ENCODE measurements at places on chromosomes 3 and 15.

GRCh38 chr3:38210141-38210757 lies 44.9 kb downstream of the OXSR1 start:
- no peak for DNase-seq

DNA sequence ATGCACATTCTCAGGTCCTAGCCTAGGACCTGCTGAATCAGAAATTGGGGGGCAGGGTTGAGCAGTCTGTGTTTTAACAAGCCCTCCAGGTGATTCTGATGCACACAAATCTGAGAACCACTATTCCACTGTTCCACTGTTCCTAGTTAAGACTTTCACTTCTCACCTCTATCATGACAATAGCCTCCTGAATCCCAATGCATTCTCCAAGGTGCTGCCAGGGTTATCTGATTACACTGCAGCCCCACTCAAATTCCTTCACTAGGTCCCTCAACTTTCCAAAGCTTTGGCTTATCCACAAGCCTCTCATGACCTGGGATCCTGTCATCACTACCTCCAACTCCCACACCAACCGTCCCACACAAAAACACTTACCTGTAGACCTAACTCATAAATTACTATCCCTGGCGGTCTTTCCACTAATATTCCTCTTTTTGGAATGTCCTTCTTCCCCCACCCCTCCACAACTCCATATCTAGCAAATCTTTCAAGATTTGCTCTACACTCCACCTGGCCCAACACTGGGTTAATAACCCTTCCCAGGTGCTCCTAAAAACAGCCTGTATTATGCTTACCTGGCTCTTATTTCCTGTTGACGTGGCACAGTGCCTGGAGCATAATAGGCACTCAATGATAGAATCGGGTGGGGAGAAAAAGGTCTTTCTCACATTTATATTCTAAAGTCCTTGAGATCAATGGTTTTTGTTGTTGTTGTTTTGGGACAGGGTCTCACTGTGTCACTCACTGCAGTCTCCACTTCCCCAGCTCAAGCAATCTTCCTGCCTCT lies 27.2 kb downstream of the TBL1XR1 start:
- no peak for DNase-seq

DNA sequence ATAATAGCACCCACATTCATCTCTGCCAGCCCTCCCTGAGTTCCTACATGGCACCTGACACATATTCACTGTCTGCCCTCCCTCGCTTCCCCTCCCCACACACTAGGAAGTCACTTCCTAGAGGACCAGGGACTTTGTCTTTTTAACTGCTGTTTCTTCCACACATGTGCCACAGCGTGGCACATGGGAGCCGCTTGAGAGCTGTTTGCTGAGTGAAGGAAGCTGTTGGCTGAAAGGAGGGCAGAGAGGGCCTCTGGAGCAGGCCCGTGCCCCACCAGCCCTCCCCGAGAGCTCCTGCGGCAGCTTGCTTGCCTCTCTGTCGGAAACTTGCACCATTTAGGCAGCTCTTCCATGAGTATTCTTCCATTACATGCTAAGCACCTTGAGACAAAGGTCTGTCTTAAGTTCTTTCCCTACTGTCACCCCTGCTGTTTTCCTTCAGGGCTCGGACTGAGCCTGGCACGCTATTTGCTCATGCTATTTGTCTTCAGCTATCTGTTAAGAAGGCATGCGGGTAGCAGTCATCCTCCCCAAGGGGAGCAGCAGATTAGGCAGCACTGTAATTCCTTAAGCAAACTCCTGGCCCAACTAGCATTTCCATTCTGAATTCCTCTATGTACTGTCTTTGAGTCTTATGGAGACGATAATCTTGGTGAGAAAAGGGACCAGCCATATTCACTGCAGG lies 72.2 kb downstream of the CACNA1D start:
- DNase-seq, result no peak

DNA sequence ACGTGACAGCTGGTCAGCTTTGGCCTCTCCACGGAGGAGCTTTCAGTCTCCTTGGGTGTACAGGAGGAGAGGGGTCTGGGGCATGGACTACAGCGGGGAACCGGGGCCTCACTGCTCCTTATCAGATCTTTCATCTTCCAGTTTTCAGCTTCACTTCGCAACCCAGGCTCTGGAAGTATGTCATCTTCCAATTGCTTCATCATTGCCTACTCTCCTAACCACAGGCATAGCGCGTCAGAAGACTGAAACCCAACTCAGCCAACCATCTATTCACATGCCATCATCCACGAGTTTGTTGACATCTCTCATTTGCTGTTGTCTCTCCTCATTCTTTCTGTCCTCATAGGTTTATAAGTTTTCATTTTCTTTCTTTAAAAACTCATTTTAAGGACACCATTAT lies 119.5 kb downstream of the MYLK start:
- no peak for DNase-seq

DNA sequence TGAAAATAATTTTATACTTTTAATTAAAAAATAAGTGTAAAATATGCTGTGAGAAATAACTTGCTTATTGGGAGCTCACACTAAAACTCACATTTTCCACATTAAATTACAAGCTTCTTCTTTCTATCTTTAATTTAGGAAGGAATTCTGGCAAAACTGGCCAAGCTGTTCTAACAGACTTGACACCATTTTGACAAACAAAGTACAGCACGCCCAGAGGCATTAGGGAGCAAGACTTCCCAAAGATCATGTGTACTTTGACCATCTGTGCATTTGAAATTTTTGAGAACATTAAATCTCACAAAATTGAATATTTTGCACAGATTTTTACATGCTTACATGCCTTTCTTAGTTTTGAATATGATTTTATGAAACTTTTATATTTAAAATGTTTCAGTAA lies 1288.4 kb upstream of the CADM2 start:
- no peak for DNase-seq

DNA sequence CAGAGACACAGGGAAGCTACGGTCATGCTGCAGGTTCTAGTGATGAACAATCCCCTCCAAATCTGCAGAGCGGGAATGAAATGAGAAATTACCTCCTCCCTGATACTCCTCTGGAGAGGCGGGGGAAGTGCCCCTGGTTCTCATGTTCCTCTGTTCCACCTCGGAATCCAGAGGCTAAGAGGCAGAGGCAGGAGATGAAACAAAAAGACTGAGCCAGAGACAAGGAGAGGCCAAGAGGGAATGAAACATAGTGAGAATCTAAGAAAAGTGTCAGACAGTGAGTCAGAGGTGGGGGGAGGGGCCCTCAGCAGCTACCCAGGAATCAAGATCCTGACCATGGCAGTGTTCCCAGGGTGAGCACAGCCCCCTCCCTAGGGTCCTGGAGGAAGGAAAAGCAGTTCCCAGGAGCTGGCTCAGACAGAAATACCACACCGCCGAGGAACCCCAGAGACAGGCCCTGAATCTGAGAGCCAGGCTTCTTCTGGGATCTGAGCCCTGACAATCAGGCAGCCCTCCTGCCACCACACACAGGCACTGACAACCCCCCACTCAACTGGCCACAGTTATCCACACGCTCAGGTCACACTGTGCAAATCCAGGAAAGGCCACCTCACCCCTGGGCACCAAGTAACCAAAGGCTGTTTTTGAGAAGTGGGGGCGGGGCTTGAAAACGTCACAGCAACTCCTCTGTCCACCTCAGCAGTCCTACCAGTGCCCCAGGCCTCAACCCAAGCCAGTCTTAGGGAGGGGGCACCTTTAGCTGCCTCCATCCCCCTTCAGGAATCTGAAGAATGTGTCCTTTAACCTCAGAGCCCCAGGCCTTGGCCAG lies 2.4 kb downstream of the CSRNP1 start:
- DNase-seq, result peak; percentile 32

GRCh38 chr3:31488475-31489017 lies 44.2 kb upstream of the STT3B start:
- DNase-seq, result no peak

DNA sequence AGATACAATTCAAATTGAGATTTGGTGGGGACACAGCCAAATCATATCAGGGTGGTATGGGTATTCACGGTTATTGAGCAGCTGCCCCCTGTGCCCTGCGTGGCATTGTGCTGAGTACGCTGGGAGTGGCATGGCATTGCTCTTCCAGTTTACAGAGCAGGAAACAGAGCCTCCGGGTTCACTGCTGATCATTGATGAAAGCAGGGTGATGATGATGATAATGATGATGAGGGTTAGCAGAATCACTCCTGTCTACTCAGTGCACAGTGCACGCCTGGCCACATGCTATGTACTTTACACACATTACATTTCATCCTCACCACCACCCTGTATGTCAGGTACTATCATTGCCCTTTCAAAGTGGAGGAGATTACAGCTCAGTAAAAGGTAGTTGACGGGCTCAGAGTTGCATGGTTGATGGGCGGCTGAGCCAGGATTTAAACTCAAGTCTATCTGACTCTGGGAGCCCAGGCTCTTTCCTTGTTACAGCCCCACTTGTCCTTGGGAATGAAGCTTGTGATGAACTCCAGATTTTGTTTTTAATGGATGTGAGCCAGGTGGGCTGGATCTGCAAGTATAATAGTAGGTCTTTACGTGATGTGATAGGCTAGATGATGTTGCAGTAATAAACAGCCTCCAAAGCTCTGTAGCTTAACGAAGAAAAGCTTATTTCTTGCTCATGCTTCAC lies 87.6 kb upstream of the MYZAP start:
- no peak for DNase-seq

- DNase-seq, result no peak
Observed at GRCh38 chr3:61172684-61173083, 78.6 kb downstream of the FHIT start.

GRCh38 chr15:67303490-67304363 lies 49.1 kb downstream of the IQCH start:
- no peak for DNase-seq

GRCh38 chr15:22956978-22957260 lies 23.2 kb downstream of the CYFIP1 start:
- DNase-seq, result no peak

DNA sequence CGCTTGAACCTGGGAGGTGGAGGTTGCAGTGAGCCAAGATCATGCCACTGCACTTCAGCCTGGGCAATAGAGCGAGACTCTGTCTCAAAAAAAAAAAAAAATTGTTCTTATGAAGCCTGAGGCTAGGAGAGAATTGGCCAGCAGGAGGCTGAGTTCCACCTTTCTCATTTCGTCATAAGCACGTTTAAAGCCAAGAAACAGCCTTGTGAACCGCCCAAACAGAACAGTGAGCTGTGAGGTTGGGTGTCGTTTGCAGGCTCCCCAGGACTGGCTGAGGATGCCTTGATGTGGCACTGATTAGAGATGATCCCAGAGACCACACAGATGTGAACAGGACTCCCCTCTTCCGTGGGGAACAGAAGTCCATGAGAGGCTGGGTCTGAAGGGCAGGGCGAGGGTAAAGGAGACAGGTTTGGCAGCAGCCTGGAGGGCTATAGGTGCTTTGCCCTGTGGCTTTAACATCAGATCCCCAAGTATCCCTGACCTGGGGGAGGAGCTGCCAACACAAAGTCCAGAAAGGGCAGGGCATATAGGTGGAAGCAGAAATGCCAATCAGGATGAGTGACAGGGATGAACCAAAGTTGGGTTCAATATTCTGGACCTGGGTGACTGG lies 52.9 kb downstream of the CLEC3B start:
- no peak for DNase-seq
